ENCODE measurements at places on chromosomes 11 and 22.

DNA sequence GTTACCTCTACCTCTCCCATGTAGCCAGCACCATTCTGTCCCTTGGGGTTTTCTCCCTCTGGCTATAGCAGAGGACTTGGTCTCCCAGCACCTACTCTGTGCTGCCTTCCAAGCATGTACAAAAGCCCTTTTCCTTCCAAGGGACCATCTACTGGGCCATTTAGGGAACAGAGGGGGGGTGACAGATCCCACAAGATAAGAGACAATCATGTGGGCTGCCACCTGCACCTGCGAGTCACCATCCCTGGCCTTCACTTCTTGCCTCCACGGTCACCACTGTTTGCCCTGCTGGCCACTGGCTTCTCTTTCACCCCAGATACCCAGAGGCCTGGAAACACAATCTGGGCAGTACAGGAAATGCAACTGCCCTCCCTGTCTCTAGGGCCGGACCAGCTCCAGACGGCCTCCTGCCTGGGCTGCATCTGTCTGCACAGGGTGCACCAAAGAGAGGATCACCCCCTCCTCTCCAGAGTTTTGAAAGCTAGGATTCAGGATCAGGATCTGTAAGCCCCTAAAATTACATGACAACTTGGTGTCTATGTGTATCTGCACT is 160.8 kb upstream of the NECTIN1 start:
- no peak for DNase-seq

DNA sequence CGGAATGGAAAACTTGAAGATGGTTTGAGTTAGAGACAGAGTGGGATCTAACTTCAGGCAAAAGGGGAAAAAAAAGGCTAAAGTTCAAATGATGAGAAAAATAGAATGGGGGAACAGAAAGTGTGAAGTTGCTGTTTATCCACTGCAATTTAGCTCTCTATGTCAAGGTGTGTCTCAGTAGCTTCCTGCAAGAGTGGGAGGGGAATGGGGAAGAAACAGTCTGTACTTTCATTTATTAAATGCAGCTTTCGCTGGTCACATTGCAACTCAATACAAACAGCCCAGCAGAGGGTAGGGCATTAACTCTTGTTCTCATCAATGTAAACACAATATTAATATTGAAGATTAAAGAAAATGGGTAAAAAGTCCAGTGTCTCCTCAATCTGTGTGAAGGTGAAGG is 214.7 kb upstream of the SYN3 start:
- DNase-seq: no peak

DNA sequence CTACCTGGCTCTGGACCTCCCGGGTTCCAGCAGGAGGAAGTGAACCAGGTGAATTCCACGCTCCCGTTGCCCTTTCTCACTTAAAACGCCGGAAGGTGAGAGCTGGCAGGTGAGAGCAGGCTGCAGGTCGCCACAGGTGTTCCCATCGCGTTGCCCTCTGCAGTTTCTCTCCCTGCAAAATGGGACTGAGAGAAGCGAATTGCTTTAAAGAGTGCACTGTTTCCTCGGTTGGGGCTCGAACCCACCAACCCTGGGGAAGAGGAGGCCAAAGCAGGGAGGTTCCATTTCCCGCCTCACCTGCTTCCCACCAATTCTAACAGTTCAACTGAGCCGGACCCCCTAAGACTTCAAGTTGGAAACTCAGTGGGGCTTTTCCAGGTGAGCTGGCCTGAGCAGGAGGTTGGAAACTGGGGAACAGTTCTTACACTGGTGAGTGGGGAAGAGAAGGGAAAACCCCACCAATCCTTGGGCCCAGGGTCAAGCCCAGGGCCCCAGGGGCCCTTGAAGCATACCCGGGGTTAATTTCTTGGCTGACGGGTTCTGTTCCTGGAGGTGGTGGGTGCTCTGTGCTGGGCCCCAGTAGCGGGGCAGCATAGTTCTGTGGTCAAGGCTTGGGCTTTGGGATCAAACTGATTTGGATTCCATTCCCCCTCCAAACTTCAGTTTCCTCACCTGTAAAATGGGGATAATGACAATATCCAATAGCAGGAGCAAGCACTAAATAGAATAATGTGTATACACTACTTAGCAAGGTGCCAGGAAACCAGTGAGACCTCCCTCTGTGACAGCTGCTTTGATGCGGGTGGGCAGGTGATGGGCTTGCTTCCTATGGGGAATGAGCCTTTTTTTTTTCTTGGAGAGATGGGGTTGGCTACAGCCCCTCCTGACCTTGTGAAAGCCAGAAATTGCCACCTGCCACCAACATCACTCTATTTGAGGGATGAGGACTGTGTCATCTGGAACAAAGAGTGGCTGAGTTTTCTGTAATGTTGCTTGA is 788 bp downstream of the CD82 start:
- DNase-seq: no peak

DNA sequence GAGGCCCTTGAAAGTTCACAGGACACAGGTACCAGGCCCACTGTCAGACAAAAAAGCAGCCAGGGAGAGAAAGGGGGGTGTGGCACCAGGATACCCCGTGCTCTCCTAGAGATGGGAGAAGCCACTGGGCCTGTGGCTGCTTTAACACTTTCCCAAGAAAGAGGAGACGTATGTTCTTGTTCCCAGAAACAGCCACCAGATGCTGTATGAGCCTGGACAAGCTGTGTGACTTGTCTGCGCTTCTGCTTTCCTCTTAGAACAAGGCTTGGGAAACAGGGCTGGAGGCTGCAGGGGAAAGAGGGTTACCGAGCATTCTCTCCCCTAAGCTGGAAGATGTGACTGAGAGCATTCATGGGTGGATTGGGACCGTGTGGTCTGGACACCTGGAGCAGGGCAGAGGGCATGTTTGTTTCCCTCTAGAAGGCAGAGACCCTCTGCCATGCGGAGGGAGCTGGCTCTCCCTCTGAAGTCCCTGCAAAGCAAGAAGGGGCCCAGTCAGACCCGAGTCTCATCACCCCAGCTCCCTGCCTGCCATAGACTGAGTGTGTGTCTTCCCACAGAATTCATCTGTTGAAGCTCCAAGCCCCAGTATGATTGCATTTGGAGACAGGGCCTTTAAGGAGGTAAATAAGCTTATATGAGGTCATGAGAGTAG is 74.1 kb downstream of the TRIM29 start:
- DNase-seq: no peak
